ENCODE measurements at places on chromosomes 1 and 21. TPM values are rescaled to one million over a fixed set of nuclear protein-coding genes. Genes with fewer than 3 reads are reported as not detected.

The TBX19 gene
- total RNA-seq, result 2.9 TPM

GRCh38 chr1:240254778-240255291 lies 163.2 kb downstream of the FMN2 start:
- no peak for DNase-seq

DNA sequence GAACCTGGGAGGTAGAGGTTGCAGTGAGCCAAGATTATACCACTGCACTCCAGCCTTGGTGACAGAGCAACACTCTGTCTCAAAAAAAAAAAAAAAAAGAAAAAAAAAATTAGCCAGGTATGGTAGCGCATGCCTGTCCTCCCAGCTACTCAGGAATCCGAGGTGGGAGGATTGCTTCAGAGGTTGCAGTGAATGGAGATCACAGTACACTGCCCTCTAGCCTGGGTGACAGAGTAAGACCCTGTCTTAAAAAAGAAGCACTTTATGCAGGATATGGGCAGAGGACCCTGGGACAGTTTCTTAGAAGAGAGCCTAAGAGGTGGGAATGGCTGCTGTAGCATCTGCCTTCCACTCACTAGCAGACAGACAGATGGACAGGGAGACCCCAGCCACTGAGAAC lies 23.0 kb downstream of the IQGAP3 start:
- DNase-seq, result no peak

GRCh38 chr1:172487550-172487949 lies 43.7 kb upstream of the PIGC start:
- DNase-seq, result no peak

DNA sequence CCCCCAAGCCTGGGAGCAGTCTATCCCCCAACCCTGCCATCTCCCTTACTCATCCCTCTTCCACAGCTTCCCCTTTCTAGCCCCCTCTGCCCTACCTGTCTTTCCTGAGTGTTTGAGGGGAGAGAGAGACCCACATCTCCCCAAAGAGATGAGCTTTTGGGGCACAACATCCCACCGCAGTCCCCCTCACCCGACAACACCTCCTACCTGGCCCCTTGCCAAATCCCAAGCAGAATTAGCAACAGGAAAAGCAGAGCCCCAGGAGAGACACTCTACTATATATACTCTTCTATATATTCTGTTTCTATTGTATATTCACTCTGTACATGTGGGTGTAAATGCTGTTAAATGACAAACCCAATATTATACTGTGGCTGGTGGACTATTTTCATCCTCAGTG lies 9.9 kb upstream of the KCNC4 start:
- DNase-seq, result no peak

The MAP10 gene
- 2.3 TPM for total RNA-seq

The WASF2 gene
- total RNA-seq, result 17.3 TPM

The WNT4 gene
- 0.20 TPM for total RNA-seq

The SON gene
- 66.6 TPM for total RNA-seq

- DNase-seq, result no peak
Observed at GRCh38 chr1:40363721-40364120, 9.8 kb upstream of the SMAP2 start.

- DNase-seq, result no peak
Observed at GRCh38 chr1:67674260-67675011, 10.6 kb upstream of the GADD45A start.

- DNase-seq, result peak; percentile 42
Observed at GRCh38 chr1:21511579-21512522, 2.6 kb downstream of the ALPL start.

DNA sequence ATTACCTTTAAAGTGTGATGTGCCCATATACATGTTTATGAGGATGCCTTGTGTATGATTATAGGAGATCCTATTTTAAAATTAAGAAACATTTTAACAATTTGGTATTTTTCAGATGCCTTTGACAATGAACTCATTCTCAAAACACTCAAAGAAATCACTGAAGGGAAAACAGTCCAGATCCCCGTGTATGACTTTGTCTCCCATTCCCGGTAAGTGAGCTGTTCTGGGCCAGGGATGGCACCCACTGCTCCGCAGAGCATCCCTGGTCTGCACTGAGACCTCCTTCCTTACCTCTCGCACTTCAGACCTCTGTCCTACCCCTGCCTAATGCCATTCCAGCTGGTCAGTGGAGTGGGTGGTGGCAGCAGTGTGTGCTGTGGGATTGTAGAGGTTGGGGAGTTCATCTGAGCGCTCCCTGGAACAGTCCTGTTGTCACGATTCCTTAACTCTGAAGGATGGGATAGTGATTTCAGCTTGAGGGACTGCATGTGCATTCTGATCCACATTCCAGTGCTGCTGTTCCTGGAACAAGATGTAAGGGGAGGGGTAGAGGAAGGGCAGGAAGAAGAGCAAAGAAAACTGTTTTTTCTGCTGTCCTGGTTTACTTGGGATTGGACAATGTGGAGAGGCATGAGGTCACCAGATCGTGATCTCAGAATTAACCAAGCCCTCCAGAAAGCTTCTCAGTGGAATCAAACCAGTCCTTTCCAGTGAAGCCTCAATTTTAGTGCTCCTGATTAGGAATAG lies 63.9 kb downstream of the UCK2 start:
- DNase-seq, result peak; percentile 27

GRCh38 chr1:156118177-156118868 lies 3.8 kb downstream of the LMNA start:
- DNase-seq, result peak; percentile 65

- no peak for DNase-seq
Observed at GRCh38 chr1:36717431-36717830, 234.7 kb upstream of the CSF3R start.

GRCh38 chr1:58799650-58800049 lies 15.8 kb upstream of the JUN start:
- no peak for DNase-seq

DNA sequence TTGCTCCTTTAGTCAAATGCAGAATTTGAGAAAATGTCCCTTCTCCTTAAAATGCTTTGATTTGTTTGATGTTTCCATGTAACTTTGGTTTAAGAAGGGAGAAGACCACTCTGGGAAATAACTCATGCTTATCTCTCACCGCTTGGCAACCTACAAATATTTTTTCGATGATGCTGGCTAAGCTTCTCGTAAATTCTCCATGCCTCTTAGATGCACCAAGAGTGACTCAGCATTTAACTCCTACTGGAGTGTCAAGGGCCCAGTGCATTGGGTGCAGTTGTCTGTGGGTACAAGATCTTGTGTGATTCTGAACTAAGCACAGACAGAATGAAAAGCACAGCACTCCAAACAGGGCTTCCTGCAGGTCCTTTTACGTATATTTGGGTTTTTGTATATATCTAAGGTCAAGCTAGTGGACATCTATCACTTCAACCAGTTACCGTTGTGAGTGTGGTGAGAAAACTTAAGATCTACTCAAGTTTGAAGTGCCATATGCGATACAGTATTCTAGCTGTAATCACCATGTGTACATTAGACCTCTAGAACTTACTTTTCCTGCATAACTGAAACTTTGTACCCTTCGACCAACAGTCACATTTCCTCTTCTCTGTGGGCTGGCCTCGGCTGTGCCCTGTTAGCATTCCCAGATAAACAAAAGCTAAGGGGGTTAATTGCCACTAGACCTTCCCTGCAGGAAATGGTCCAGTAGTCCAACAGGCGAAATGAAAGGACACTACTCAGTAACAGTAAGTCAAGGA lies 55.8 kb downstream of the COL18A1 start:
- DNase-seq, result peak; percentile 50

- DNase-seq, result no peak
Observed at GRCh38 chr1:241548008-241548407, 15.8 kb downstream of the KMO start.

DNA sequence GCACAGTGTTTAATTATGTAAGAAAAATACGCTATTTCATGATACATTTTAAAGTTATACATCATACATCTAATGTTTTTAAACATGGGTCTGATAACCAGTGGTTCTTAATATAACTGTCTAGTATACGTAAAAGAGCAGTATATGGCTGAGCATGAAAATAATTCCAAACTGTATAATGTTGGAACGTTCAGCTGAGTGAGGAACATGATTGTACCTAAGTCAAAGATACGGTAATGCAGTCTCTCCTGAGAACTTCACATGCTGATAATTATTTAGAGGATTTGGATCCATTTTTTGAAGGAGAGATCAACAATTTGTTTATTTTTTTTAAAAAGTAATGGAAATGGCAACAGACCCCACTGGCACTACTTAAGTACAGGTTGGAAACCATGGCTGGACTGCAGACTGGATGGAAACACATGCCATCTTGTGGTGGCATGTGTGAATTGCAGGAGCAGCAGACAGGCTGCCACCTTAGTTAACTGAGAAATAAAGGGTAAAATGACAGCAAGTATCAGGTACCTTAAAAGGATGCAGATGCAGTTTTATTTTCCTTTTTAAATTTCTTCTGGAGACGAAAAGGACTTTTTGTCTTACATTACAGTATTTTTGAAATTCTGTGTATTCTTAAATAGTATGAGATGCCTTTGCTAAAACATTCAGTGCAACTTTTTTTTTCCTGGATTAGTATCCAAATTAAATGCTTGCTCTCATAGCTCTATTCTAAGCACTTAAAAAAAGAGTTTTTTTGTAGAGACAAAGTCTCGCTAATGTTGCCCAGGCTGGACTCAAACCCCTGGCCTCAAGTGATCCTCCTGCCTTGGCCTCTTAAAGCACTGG lies 73.8 kb downstream of the MTR start:
- peak; percentile 30 for DNase-seq

The IKBKE gene
- total RNA-seq, result 24.6 TPM

- DNase-seq, result no peak
Observed at GRCh38 chr1:15424146-15424667, 14.0 kb upstream of the CTRC start.

The RUNX3 gene
- total RNA-seq, result not detected

- DNase-seq, result no peak
Observed at GRCh38 chr1:226985839-226986463, 45.9 kb downstream of the COQ8A start.

DNA sequence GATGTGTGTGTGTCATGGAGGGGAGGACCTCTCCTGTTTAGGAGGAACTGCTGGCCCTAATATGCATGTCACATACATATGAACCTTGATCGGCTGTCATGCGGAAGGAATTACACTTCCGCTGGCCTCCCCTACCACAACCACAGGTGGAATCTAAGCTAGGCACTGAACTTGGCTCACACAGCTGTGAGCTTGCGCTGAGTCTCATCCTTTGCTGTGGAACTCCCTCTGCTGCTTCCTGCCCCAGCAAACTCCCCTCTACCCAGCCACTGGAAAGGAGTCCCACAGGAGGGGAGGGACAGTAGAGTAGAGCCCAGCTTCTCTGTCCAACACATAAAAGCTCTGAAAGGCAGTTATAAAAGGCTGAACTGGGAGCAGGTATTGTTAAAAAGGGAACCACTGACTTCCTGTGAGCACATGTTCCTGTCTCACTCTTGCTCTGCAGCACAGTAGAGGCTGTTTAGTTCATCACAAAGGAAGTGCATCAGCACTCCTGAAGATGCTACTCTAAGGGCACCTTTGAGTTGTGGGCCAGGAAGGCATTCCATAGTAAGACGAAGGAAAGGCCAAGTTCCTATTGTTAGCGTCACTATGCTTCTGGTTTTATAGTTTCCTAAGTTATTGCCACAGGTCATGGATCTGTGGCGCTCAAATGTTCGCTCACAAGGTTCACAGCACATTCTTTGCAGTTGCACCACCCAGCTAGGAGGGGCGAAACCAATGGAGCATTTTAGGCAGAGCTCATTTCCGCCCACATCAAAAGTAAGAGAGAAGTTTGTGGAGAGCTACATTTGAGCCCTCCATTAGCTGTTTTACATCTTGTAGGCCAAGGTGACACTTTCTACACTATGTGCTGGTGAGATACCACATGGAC lies 17.7 kb upstream of the PTPRC start:
- peak; percentile 63 for DNase-seq

GRCh38 chr1:81549588-81550127 lies 251.1 kb upstream of the ADGRL2 start:
- peak; percentile 38 for DNase-seq

The C1orf94 gene
- not detected for total RNA-seq

The C21orf91 gene
- total RNA-seq, result 0.34 TPM

The NUDT17 gene
- total RNA-seq, result 5.1 TPM

- DNase-seq, result no peak
Observed at GRCh38 chr1:3217181-3217641, 148.2 kb downstream of the PRDM16 start.

The ZBTB8A gene
- total RNA-seq, result 3.4 TPM

GRCh38 chr1:202625416-202626360 lies 84.6 kb downstream of the SYT2 start:
- peak; percentile 38 for DNase-seq

DNA sequence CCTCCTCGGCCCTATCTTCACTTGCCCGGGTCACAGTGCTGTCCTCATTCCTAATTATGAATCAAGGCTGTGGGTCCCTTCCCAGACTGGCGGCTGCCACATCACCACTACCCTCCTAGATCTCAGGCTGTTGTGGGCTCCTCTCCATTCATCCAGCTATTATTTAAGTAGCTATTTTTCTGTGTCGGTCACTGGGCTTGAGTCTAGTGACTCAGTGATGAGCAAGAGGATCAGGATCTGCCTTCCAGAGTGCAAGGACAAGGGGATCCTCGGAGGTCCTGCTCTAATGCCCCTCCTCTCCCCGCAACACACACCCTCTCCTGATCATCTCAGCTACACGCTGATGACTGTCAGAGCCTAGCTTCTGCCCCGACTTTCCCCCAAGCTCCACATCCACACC lies 34.1 kb downstream of the CDCP2 start:
- peak; percentile 24 for DNase-seq

GRCh38 chr1:9322661-9323244 lies 30.1 kb downstream of the SPSB1 start:
- no peak for DNase-seq

The DTL gene
- total RNA-seq, result 42.8 TPM

The DMBX1 gene
- total RNA-seq, result not detected

The OR2T33 gene
- total RNA-seq, result not detected

GRCh38 chr21:27423906-27424595 lies 457.2 kb upstream of the ADAMTS5 start:
- DNase-seq, result peak; percentile 68

DNA sequence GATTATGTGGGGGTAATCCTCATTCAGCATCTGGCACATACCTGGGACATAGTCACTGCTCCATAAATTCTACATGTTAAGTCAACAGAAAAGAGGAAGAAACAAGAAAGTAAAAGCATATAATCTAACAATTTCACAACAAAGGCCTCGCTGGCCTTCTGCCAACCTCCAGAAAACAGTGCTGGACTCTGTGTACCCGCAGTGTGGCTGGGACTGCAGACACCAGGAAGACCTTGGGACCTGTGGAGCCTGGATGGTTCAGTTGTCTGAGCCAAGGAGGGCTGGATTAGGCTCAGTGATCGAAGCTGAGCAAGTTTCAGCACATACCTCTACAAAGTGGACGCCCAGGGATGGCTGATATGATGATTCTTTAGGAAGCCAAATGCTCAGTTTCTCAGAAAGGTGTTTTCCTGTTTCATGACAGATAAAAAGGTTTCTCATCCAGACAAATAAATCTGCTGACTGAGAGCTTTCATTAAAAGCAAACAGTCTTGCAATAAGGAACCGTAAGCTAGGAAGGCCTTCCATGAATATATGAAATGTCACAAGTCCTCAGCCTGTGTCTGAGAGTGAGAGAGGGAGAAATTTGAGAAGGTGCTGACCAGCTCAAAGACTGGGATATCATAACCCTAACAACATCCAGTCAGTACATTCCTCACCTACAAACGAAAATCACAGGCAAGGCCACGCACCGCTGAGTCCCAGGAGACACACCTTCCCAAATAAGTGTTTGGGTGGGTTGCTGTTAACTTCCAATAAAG lies 48.4 kb downstream of the CAPZB start:
- DNase-seq, result no peak

Data from Caki2 (cell line).